Astrocyte (in vitro differentiated cells and primary cell): ENCODE measurements at places on chromosomes 2 and 18.

DNA sequence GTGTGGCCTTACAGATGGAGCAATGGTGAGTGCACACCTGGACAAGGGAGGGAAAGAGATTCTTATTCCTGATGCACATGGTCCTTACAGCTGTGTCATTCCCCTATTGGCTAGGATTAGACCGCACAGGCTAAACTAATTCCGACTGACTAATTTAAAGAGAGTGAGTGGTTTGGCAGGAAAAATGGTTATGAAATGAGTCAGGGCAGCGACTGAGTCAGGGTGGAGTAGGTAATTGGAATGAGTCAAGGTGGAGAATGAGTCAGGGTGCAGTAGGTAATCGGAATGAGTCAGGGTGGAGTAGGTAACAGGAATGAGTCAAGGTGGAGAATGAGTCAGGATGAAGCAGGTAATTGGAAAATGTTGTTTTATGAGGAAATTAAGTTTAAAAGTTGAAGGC is 1353.7 kb upstream of the LRRTM1 start:
- H3K36me3 ChIP-seq: no peaks in the 10 kb centered on the region
- H3K4me1 ChIP-seq: no peaks in the 10 kb centered on the region
- DNase-seq: peak; percentile 16
- H3K27ac ChIP-seq: no peak overlapping the region
- H3K27me3 ChIP-seq: no peaks in the 10 kb centered on the region
- no peak overlapping the region for H3K4me3 ChIP-seq

- peaks cover 36% of the 10 kb centered on the region for H3K4me1 ChIP-seq
- peak overlapping the region; percentile 57 for H3K4me3 ChIP-seq
- peak overlapping the region; percentile 84 for H3K27ac ChIP-seq
- H3K36me3 ChIP-seq: peaks cover 3% of the 10 kb centered on the region
- no peaks in the 10 kb centered on the region for H3K27me3 ChIP-seq
These were observed 83.3 kb upstream of the POMC start for GRCh38 chr2:25251422-25252273.

DNA sequence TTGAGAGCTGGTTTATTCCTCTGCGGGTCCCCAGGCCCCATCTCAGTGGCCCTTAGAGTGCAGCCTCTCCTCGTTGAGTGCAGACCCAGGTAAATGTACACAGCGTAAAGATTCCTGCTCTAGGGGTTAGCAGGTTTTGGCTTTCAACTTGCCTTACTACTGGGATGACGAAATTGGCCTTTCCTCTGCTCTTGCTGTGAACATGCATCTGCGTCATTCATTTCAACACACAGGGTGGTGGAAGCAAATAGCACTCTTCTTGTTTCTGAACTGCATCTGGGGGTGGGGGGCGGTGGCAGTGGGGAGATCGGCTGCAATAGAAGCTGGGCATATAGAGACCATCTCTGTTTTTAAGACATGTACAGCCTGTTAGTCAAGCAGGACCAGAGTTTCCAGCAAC is 16.5 kb upstream of the SLC16A14 start:
- DNase-seq: no peak
- peaks cover 2% of the 10 kb centered on the region for H3K27me3 ChIP-seq
- H3K27ac ChIP-seq: no peak overlapping the region
- no peaks in the 10 kb centered on the region for H3K4me1 ChIP-seq
- H3K36me3 ChIP-seq: no peaks in the 10 kb centered on the region
- no peak overlapping the region for H3K4me3 ChIP-seq

DNA sequence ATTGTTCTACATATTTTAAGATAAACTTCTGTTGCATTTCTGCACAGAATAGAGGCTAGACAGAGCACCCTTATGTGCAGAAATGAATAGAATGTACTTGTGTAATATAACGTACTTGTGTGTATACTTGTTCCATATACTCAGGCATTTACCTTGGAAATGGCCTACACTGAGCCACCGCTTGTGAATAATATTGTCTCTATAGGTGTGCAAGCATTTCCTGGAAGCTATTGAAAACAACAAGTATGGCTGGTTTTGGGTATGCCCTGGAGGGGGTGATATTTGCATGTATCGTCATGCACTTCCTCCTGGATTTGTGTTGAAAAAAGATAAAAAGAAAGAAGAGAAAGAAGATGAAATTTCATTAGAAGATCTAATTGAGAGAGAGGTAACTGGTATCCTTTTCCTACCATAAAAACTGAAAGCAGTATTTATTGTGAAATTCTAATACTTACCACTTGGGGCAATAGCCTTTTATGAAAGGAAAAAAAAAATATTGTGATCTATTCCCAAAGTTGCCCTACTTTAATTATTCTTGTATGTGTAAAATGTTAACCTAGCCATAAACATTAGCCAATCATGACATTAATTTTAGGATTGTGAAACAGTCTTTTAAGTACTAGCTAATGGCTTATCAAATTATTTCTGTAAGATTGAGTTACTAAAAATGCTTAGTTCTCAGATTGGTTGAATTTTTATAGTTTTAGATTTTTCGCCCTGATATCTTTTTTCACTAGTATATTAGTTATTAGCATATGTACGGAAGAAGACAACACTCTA is 18.0 kb downstream of the ZC3H15 start:
- no peak overlapping the region for H3K4me3 ChIP-seq
- peak; percentile 12 for DNase-seq
- no peaks in the 10 kb centered on the region for H3K27me3 ChIP-seq
- H3K27ac ChIP-seq: no peak overlapping the region
- peaks cover 51% of the 10 kb centered on the region for H3K36me3 ChIP-seq

- no peaks in the 10 kb centered on the region for H3K4me1 ChIP-seq
- H3K36me3 ChIP-seq: no peaks in the 10 kb centered on the region
- no peak overlapping the region for H3K4me3 ChIP-seq
- DNase-seq: no peak
- no peak overlapping the region for H3K27ac ChIP-seq
These were observed 42.5 kb downstream of the PIEZO2 start for GRCh38 chr18:11106894-11107293.

DNA sequence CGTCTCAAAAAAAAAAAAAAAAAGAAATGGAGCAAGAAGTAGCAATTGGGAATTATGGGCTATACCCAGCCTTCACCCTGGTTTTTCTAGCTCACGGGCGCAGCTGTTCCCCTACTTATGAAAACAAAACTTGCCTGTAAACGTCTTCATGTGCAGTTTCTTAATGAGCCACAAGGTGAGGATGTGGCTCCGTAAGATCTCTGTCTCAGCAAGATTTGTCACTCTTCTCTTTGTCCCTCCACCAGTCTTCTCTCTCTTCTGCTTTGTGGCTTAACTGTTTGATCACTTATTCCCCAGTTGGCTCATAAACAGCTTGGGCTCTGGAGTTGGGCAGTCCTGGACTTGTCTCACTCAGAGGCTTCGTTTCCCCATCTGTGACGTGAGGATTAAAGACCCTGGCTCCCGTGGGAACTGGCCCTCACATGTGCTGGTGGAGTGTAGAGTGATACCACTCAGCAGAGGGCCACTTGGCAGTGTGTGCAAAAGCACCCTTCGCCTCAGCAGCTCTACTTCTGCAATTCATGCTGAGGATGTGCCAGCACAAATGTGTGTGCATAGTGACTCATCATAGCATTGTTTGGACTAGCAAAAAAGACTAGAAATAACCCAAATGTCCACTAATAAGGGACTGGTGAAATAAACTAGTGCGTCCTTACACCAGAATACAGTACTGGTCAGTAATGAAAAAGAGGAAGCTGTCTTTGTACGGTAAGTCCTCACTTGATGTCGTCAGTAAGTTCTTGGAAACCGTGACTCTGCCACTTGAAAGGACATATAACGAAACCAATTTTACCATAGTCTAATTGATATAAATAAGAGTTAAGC is 8.7 kb downstream of the CEP68 start:
- H3K4me1 ChIP-seq: peaks cover 15% of the 10 kb centered on the region
- peak; percentile 90 for DNase-seq
- peak overlapping the region; percentile 60 for H3K27ac ChIP-seq
- H3K27me3 ChIP-seq: no peaks in the 10 kb centered on the region

GRCh38 chr2:215383652-215384279 is 52.1 kb downstream of the FN1 start:
- no peak for DNase-seq
- H3K4me3 ChIP-seq: no peak overlapping the region
- peak overlapping the region; percentile 15 for H3K27ac ChIP-seq
- peaks cover 13% of the 10 kb centered on the region for H3K4me1 ChIP-seq
- H3K27me3 ChIP-seq: no peaks in the 10 kb centered on the region

- H3K36me3 ChIP-seq: no peaks in the 10 kb centered on the region
- H3K27me3 ChIP-seq: no peaks in the 10 kb centered on the region
- DNase-seq: peak; percentile 22
- H3K27ac ChIP-seq: no peak overlapping the region
- no peak overlapping the region for H3K4me3 ChIP-seq
- no peaks in the 10 kb centered on the region for H3K4me1 ChIP-seq
These were observed 9.9 kb downstream of the C1D start for GRCh38 chr2:68052717-68053422.

GRCh38 chr2:233273120-233273519 is 21.6 kb downstream of the ATG16L1 start:
- no peaks in the 10 kb centered on the region for H3K4me1 ChIP-seq
- H3K27ac ChIP-seq: no peak overlapping the region
- no peak for DNase-seq
- no peaks in the 10 kb centered on the region for H3K27me3 ChIP-seq
- H3K4me3 ChIP-seq: no peak overlapping the region

DNA sequence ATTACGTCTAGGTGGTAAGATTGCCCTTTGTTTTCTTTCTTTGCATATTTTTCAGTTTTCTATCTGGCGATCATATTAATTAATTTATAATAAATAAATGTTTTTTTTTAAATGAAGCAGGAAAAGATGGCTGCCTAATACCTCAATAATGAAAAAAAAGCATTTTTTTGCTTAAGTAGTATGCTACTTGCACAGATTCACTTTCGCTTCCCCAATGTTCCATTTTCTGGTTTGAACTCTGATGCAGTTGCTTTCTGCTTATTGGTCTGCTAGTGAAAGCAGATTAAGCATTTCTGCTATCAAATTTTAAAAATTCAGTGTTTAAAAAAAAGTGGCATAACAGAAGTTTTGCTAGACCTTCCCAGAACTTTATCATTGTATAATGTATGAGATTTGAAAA is 11.9 kb upstream of the TMEM182 start:
- no peaks in the 10 kb centered on the region for H3K36me3 ChIP-seq
- H3K4me3 ChIP-seq: no peak overlapping the region
- DNase-seq: no peak
- no peaks in the 10 kb centered on the region for H3K4me1 ChIP-seq
- no peaks in the 10 kb centered on the region for H3K27me3 ChIP-seq

GRCh38 chr2:86790676-86791572 is at the start of gene CD8A:
Gene CD8A (minus strand): TSS chr2:86790913. CDS start chr2:86790825, 88 bp downstream.
- no peaks in the 10 kb centered on the region for H3K36me3 ChIP-seq
- no peak within 1 kb of the TSS for H3K4me3 ChIP-seq

DNA sequence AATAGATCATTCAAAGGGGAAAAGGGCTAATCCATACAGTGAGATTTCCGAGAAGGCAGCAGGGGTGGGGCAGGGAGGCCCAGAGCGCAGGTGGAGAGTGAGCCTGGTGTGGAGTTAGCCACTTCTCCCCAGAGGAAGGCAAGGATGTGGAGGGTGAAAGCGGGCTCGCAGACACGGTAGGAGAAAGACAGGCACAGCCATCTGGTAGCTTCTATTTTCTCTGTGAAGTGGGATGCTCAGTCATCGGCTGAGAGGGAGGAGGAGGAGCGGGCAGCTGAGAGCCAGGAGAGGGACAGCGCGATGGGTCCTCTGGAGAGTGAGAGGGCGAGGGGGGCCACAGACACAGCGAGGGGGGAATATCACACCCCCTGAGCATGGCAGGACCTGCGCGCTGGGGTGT is 153.3 kb upstream of the NDUFV2 start:
- H3K4me3 ChIP-seq: peak overlapping the region; percentile 22
- DNase-seq: peak; percentile 49
- no peaks in the 10 kb centered on the region for H3K36me3 ChIP-seq

- H3K4me1 ChIP-seq: no peaks in the 10 kb centered on the region
- H3K27ac ChIP-seq: no peak overlapping the region
- H3K36me3 ChIP-seq: no peaks in the 10 kb centered on the region
- H3K27me3 ChIP-seq: no peaks in the 10 kb centered on the region
- no peak overlapping the region for H3K4me3 ChIP-seq
These were observed 233.7 kb upstream of the NCKAP5 start for GRCh38 chr2:133801946-133802345.

DNA sequence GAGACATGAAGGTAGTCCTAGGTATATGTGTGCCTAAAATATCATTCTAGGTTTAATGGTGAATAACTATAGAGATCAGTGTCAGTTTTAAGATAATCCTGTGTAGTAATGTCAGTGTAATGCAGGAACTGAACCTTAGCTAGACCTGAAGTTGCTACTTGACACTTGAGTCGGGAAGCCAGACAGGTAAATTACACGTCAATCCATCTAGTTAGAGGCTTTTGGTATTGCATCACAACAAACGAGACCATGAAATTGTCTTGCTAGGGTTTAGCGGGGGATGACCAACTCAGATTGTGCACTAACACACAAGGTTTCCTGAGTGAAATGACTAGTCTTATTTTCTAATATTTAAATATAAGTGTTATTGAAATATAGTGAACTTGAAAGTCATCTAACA is 2.0 kb downstream of the YPEL5 start:
- H3K4me1 ChIP-seq: peaks cover 22% of the 10 kb centered on the region
- peaks cover 12% of the 10 kb centered on the region for H3K36me3 ChIP-seq
- no peak for DNase-seq
